Large intestine (tissue), 12 donors: ENCODE measurements at places on chromosomes 11 and 22.

DNA sequence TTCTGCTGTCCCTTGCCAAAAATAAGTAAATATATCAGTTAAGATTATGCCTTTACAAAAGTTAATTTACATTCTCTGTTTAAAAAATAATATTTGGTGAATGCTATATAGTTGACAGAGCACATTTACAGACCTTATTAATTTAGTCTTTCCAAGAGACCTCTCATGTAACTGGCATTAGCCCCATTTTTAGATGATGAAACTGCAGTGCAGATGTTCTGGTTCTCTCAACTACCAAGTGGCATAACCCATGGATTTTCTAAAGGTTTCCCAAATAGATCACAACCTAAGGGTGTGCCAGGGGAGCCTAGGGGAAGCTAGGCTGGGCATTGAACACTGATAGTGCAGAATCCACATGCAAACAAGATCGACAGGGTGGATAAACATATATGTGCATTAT, 88.5 kb downstream of the RNF169 start:
- no peak overlapping the region for H3K4me3 ChIP-seq
- H3K4me1 ChIP-seq, result no peaks in the 10 kb centered on the region
- H3K36me3 ChIP-seq, result peaks cover 66% of the 10 kb centered on the region
- no peaks in the 10 kb centered on the region for H3K27me3 ChIP-seq

DNA sequence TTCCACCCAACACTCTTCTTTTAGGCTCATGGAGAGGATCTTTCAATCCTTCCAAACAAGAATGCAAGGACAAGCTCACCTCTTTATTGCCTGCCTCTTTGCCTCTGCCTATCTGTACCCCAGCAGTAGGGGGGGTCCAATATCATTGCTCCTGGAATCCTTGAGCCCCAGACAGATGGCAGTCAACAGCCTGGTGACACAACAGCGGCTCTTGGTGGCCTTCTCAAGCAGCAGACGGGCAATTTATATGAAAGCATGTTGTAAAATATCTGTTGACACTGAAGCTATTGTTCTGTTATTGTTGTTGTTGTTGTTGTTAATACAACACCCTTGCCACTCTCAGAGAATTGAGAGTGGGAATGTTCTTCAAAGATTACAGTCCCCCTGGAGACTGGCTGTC, 480.0 kb upstream of the CADM1 start:
- no peaks in the 10 kb centered on the region for H3K4me1 ChIP-seq
- no peak overlapping the region for H3K4me3 ChIP-seq
- no peak for DNase-seq
- H3K27me3 ChIP-seq, result no peaks in the 10 kb centered on the region
- H3K36me3 ChIP-seq, result no peaks in the 10 kb centered on the region

- H3K27ac ChIP-seq, result no peak overlapping the region
- H3K27me3 ChIP-seq, result no peaks in the 10 kb centered on the region
- no peak for DNase-seq
- H3K4me1 ChIP-seq, result no peaks in the 10 kb centered on the region
Measured at GRCh38 chr11:131488238-131488637, 117.8 kb downstream of the NTM start.

DNA sequence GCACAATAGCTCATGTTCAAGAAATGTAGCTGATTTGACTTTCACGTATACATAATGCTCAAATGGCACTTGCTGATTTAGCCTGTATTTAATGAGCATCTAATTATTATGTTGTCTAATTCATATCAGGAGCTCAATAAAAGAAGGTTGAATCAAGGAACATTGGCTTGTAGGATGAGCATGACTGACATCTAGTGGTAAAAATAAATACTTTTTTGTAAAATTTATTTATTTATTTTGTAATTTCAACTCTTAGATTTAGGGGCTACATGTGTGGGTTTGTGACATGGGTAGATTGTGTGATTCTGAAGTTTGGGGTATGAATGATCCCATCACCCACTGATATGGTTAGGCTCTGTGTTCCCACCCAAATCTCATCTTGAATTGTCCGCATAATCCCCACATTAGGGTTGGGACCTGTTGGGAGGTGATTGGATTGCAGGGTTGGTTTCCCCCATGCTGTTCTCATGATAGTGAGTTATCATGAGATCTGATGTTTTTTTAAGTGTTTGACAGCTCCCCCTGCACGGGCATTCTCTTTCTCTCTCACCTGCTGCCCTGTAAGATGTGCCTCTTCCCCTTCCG, 1.7 kb upstream of the OR52E5 start:
- no peak for DNase-seq
- no peak overlapping the region for H3K4me3 ChIP-seq
- no peaks in the 10 kb centered on the region for H3K36me3 ChIP-seq
- H3K27me3 ChIP-seq, result no peaks in the 10 kb centered on the region

- H3K27ac ChIP-seq, result no peak overlapping the region
- peaks cover 4% of the 10 kb centered on the region for H3K36me3 ChIP-seq
- no peaks in the 10 kb centered on the region for H3K27me3 ChIP-seq
- H3K4me1 ChIP-seq, result peaks cover 29% of the 10 kb centered on the region
- no peak for DNase-seq
Measured at GRCh38 chr11:64183890-64184289, 2.1 kb upstream of the STIP1 start.

DNA sequence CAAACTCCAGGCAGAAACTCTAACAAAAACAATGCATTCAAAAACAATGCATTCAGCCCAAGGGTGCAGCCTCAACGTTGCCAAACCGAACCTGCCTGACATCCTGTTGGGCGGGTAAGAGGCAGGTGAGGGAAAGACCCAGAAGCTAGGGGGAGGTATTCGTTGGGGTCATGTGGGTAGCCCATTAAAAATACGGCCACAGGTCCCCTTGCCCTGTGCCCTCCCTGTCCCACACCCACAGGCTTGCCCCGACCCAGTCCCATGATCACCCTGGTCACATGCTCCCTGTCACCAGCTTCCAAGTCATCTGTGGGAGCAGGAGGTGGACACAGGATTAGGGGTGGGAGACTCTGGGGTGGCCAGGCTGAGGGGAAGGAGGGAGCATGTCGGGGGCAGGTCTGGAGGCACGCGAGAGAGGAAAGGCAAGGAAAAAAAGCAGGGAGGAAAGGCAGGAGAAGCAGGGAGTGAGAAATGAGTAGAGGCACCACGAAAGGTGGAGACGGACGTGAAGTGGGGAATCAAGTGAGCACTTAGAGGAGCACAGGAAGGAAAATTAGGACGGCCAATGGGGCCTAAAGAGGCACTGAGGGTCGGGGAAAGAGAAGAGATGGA, 683 bp downstream of the PLA2G6 start:
- H3K4me3 ChIP-seq, result peak overlapping the region; percentile 77
- peaks cover 29% of the 10 kb centered on the region for H3K4me1 ChIP-seq
- H3K36me3 ChIP-seq, result no peaks in the 10 kb centered on the region

- no peaks in the 10 kb centered on the region for H3K36me3 ChIP-seq
- H3K4me1 ChIP-seq, result no peaks in the 10 kb centered on the region
- no peak overlapping the region for H3K27ac ChIP-seq
- no peak overlapping the region for H3K4me3 ChIP-seq
- peaks cover 29% of the 10 kb centered on the region for H3K27me3 ChIP-seq
Measured at GRCh38 chr11:45751430-45751829, 53.5 kb upstream of the SLC35C1 start.

- H3K27me3 ChIP-seq, result no peaks in the 10 kb centered on the region
- peaks cover 9% of the 10 kb centered on the region for H3K36me3 ChIP-seq
- peaks cover 29% of the 10 kb centered on the region for H3K4me1 ChIP-seq
- DNase-seq, result peak; percentile 50
Measured at GRCh38 chr11:111635706-111636045, 33.4 kb downstream of the SIK2 start.

- no peak overlapping the region for H3K27ac ChIP-seq
- no peak overlapping the region for H3K4me3 ChIP-seq
- DNase-seq, result no peak
- H3K4me1 ChIP-seq, result no peaks in the 10 kb centered on the region
Measured at GRCh38 chr11:94854770-94855633, 86.8 kb downstream of the AMOTL1 start.

- no peaks in the 10 kb centered on the region for H3K4me1 ChIP-seq
- no peaks in the 10 kb centered on the region for H3K27me3 ChIP-seq
- no peak overlapping the region for H3K27ac ChIP-seq
- peaks cover 36% of the 10 kb centered on the region for H3K36me3 ChIP-seq
- H3K4me3 ChIP-seq, result no peak overlapping the region
Measured at GRCh38 chr22:24033731-24034130, 22.6 kb downstream of the CABIN1 start.

DNA sequence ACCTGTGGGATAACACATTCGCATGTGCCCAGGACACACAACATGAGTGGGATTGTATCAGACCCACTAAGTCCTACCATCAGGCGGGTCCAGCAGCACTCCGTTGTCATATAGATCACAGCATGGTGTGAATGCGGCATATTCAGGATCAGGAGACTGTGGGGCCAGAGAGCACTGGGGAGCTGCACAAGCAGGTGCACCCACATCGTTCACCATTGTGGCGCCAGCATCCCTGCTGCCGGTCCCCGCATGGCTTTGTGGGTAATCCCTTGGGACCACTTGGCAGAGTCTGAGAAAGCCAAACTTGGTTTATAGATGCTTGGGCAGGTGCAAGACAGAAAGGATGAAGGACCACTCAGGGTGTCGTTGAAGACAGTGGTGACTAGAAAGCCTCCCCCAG, 201.6 kb upstream of the B3GAT1 start:
- H3K27ac ChIP-seq, result no peak overlapping the region
- no peaks in the 10 kb centered on the region for H3K36me3 ChIP-seq
- no peaks in the 10 kb centered on the region for H3K27me3 ChIP-seq
- H3K4me1 ChIP-seq, result no peaks in the 10 kb centered on the region
- no peak for DNase-seq
- no peak overlapping the region for H3K4me3 ChIP-seq

GRCh38 chr11:80024119-80024518, 583.3 kb upstream of the TENM4 start:
- peak; percentile 19 for DNase-seq
- no peaks in the 10 kb centered on the region for H3K4me1 ChIP-seq
- no peaks in the 10 kb centered on the region for H3K27me3 ChIP-seq
- no peaks in the 10 kb centered on the region for H3K36me3 ChIP-seq
- H3K27ac ChIP-seq, result no peak overlapping the region

DNA sequence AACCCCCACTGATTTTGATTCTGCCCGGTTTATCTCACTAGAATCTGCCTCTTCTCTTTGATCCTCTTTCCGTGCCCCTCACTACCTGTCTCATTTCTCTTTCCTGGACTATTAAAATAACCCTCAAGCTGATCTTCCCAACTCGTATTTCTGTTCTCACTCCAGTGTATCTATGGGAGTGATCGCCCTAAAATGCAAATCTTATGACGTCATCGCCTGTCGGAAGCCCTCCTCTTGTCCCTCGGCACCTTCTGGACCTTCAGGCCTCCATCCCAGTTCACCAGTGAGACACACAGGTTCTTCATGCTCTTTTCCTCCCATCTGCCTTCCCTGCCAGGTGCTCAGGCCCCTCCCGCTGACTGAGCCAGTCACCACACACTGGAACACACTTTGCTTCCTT, 234.5 kb upstream of the TBCEL start:
- no peaks in the 10 kb centered on the region for H3K4me1 ChIP-seq
- H3K27ac ChIP-seq, result no peak overlapping the region
- DNase-seq, result no peak

DNA sequence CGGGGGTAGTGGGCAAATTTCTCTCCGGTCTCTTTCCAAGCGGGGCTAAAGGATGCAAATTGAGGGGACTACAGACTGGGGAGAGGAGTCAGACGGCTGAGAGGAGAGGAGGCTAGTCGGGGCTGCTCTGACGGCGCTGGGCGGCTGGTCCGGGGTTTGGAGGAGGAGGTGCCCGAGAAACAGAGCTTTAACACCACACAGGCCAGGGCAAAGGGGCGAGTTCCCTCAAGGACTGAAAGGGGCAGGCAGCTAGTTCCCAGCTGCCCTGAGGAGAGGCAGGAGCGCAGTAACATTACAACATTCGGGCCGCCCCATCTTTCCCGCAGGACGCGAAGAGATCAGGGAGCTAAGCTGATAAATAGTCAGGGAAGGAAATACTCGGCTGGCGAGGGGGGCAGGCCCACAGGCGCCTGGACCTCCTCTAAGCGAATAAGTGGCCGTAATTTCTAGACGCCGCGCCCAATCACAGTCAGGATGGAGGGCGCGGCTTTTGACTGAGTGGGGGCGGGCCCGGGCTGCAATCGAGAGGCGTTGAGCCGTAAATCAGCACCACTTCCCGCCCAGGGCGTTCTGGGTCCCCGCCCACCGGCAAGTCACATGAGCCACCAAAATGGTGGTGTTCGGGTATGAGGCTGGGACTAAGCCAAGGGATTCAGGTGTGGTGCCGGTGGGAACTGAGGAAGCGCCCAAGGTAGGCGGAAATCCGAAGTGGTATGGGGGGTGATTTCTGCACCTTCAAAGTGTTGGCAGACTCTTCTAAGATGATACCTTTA, at the start of gene TMEM126B:
TSS of gene TMEM126B (plus strand) at position 596 of the 773 bp plus-strand sequence. CDS start at position 611, 15 bp downstream.
- H3K4me3 ChIP-seq, result peak within 1 kb of the TSS; percentile 70
- no peaks in the 10 kb centered on the region for H3K27me3 ChIP-seq
- H3K4me1 ChIP-seq, result no peaks in the 10 kb centered on the region
- H3K27ac ChIP-seq, result peak within 1 kb of the TSS; percentile 90
- peak; percentile 99 for DNase-seq

DNA sequence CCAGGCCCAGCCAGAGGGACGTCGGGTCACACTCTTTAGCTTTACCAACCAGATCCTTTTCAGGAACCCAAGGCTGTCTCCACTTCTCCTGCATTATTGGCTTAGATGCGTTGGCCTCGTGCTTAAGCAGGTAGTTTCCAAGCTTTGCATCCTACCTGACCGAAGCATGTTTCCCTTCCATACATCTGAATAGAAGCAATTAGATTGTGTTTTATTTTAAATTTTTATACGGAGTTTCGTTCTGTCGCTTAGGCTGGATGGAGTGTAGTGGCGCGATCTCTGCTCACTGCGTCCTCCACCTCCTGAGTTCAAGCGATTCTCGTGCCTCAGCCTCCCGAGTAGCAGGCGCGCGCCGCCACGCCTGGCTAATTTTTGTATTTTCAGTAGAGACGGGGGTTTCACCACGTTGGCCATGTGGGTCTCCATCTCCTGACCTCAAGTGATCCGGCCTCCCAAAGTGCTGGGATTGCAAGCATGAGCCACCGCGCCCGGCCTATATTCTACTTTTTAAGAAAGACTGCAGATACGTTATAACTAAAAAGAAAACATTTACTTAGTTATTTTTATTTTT, 677 bp downstream of the DYNC2H1 start:
- no peaks in the 10 kb centered on the region for H3K36me3 ChIP-seq
- no peaks in the 10 kb centered on the region for H3K27me3 ChIP-seq
- peak overlapping the region; percentile 79 for H3K27ac ChIP-seq
- H3K4me3 ChIP-seq, result peak overlapping the region; percentile 81

DNA sequence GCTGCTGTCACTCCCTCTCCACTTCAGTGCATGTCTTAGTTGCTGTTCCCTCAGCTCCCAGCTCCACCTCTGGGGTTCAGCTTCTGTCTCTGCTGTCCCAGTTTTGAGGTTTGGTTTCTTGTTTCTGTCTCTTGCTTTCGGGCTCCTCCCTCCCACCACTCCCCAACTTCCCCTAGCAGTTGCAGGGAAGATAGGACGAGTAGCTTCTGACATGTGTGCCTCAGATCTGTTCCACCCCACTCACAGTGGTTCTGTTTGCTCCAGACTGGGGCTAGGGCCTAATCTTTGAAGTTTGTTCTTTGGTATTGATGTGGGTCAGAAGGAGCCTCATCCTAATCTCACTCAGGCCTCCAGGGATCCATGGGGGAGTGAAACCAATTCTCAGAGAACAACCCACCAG, 2.6 kb upstream of the RRM1 start:
- peaks cover 15% of the 10 kb centered on the region for H3K36me3 ChIP-seq
- no peaks in the 10 kb centered on the region for H3K27me3 ChIP-seq
- H3K4me3 ChIP-seq, result no peak overlapping the region
- no peak overlapping the region for H3K27ac ChIP-seq
- peaks cover 15% of the 10 kb centered on the region for H3K4me1 ChIP-seq
- no peak for DNase-seq

GRCh38 chr11:125990244-125990643, 44.4 kb downstream of the VSIG10L2 start:
- peaks cover 6% of the 10 kb centered on the region for H3K36me3 ChIP-seq
- no peak overlapping the region for H3K4me3 ChIP-seq
- H3K4me1 ChIP-seq, result no peaks in the 10 kb centered on the region

GRCh38 chr11:90216611-90217010, 6.2 kb downstream of the CHORDC1 start:
- no peak overlapping the region for H3K4me3 ChIP-seq
- no peak overlapping the region for H3K27ac ChIP-seq
- no peaks in the 10 kb centered on the region for H3K4me1 ChIP-seq
- no peaks in the 10 kb centered on the region for H3K27me3 ChIP-seq
